ENCODE measurements at places on chromosomes 2 and 18. TPM values are rescaled to one million over a fixed set of nuclear protein-coding genes. Genes with fewer than 3 reads are reported as not detected.

NCKAP5 gene
- 7.6 TPM for polyA plus RNA-seq

C2orf72 gene
- polyA plus RNA-seq, result 3.2 TPM

CCDC68 gene
- polyA plus RNA-seq, result 10.8 TPM

DNA sequence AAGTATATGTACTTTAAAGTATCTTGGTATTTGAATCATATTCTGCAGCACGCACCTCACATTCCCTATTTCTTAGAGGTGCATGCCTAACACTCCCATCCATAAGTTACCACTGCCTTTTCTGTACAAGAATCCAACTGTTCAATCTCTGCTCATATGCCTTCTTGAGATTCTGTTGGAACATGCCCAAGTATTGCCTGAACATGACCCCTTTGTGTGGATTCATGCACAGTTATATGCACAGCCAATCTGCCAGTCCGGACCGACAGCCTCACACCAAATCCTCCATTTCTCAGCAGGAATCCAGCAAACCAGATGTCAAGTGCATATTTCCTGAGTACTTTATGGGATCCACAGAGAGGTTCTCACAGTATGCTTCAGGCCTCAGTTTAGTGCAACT, 222.0 kb downstream of the TMEM182 start:
- no peak for DNase-seq

DNA sequence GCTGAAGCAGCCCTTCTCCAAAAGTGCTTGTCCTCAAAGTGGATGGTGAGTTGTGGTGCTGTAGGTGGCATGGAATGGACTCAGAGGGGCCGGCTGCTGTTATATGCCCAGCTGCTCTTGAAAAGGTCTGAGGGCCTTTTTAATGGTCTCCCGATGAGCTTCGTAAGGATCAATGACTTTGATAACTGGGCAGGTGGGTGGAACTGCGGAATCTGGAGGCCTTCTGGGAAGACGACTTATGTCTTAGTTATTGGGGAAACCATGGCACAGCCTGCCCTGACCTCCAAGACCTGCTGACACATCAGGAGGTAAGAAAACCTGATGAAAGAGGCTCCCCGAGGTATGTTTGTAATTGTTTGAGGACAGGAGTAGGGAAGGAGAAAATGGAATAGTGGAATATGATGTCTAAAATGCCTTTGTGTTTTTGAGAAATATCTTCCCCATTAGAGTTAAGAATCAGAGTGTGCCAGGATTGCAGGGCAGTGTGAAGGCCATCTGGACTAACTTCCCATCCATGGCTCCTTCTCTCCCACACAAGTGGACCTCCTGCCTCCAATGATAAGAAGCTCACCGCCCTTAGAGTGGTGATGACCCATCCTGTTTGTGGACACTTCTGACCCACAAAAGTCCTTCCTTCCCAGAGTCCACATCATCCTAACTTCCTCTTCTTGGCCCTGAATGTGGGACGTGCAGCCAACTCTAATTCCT, 236.1 kb downstream of the FHOD3 start:
- no peak for DNase-seq

LYG2 gene
- 0.33 TPM for polyA plus RNA-seq

DNA sequence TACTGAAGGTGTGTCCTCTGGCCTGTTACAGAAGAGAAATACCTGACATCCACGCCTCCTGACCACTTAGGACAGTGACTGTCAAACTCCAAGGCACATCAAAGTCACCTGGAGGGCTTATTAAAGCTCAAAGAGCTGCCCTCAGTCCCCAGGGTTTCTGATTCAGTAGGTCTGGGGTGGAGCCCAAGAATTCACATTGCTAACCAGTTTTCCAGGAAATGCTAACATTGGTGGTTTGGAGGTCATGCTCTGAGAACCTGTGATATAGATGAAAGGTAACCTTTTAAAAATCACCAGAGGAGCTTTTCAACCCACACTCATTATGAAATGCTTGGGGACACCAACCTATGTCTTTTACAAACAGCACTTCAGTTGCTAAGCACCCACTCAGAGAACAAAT, 172.3 kb downstream of the ALK start:
- no peak for DNase-seq
